Uterus (tissue), 4 donors: ENCODE measurements at places on chromosomes 6 and 20. TPM values are rescaled to one million over a fixed set of nuclear protein-coding genes. Genes with fewer than 3 reads are reported as not detected.

- peak overlapping the region; percentile 47 for H3K27ac ChIP-seq
- H3K27me3 ChIP-seq: no peaks in the 10 kb centered on the region
- no peaks in the 10 kb centered on the region for H3K4me1 ChIP-seq
- no peak for DNase-seq
Measured at GRCh38 chr6:75135450-75135849, 70.4 kb downstream of the COL12A1 start.

DNA sequence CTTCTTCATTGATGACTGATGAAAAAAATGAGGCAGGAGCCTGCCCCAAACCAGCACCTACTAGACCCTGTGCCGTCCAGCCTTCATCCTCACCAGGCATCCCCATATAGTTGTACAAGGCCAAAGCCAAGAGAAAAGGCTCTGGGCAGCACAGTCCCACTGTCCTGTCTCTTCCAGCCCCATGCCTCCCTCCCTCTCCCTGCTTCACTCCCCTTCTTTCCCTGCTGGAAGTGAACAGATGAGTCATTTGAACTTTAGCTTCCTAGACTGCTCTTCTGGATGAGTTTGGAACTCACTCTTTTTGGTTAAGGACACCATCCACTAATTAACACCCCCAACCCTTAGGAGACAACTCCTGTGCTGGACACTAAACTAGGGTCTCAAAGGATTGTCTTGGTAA lies 235.2 kb downstream of the LRFN2 start:
- no peak overlapping the region for H3K4me3 ChIP-seq
- no peak overlapping the region for H3K27ac ChIP-seq
- H3K36me3 ChIP-seq: no peaks in the 10 kb centered on the region
- no peaks in the 10 kb centered on the region for H3K4me1 ChIP-seq
- H3K27me3 ChIP-seq: no peaks in the 10 kb centered on the region
- no peak for DNase-seq

DNA sequence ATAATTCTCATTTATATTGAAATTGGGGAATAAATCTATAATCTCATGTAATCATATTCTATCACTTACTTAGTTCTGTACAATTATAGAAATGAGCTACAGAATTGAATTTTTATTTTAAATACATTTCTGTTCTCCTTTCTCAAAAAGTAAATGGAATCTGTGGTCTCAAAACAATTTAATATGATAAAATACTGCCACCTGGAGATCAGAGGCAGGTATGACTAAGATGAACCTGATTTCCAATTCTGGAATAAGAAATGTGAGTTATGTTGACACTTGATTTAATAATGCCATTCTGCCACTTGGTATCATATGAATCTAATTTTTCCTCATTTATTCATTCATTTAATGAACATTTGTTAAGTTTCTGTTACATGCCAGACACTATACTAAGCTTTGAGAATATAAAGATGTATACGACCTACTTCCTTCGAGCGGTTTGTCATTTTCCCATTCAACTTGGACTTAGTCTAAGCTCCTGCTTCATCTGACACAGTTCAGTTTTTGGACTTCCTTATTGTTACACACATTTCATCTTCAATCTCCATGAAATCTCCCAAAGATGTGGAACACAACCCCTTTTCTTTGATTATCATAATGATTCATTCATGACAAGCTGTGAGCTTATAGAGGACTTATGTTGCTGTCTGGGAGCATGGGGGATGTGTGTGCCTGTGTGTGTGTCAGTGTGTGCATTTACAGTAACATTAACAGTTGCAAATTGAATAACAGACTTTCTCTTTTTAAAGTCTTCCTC lies 7.5 kb upstream of the CCDC28A start:
- DNase-seq: no peak
- no peaks in the 10 kb centered on the region for H3K36me3 ChIP-seq
- no peak overlapping the region for H3K27ac ChIP-seq
- H3K4me3 ChIP-seq: no peak overlapping the region
- no peaks in the 10 kb centered on the region for H3K4me1 ChIP-seq

DNA sequence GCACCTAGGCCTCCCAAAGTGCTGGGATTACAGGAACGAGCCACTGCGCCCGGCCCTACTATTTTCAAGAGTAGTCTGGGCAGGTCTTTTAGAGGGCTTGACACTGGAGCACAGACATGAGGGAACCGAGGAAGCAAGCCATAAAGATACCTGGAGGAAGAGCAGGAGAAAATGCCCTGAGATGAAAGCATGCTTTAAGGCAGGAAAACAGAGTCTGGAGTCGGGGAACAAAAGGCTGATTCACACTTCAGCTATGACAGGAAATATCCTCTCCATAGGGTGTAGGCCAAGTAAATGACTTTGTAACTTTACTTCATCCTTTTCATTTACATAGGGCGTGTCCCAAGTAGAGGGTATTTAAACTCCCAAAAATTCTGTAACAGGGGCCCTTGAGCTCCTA lies 4.3 kb upstream of the SERINC3 start:
- no peak overlapping the region for H3K27ac ChIP-seq
- no peaks in the 10 kb centered on the region for H3K36me3 ChIP-seq
- no peak overlapping the region for H3K4me3 ChIP-seq
- DNase-seq: no peak
- H3K4me1 ChIP-seq: no peaks in the 10 kb centered on the region

Gene LHFPL5
- total RNA-seq: not detected

- no peak for DNase-seq
- H3K4me1 ChIP-seq: peaks cover 3% of the 10 kb centered on the region
- H3K4me3 ChIP-seq: no peak overlapping the region
- no peaks in the 10 kb centered on the region for H3K36me3 ChIP-seq
- H3K27me3 ChIP-seq: no peaks in the 10 kb centered on the region
Measured at GRCh38 chr6:89487864-89488263, 54.9 kb downstream of the ANKRD6 start.

DNA sequence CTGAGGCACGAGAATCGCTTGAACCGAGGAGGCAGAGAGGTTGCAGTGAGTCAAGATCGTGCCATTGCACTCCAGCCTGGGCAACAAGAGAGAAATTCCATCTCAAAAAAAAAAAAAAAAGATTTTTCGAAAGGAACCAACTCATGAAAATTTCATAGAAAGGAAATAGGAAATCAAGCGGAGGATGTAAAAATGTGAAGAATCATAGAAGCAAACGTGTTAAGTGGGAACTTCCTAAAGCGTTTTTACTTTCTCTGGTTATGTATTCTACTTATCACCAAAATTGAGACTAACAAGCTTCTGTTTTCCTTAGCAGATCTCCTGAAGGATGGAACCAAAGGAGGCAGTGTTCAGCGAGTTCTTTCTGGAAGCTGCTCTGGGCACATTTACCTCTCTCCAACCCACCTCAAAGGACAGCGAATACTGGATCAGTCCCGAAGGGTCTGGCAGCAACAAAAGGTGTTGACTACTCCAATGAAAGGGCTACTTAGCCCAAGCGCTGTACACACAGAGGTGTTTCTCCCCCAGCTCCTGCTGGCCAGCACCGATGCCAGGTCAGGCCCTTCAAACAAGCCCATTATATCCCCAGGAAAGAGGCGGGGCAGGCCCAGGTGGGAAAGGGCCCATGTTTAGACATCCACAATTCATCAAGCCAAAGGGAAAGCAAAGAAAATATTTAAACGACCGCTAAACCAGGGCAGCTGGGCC lies 327.5 kb upstream of the JARID2 start:
- no peaks in the 10 kb centered on the region for H3K4me1 ChIP-seq
- DNase-seq: no peak
- no peaks in the 10 kb centered on the region for H3K36me3 ChIP-seq
- H3K27ac ChIP-seq: no peak overlapping the region
- H3K27me3 ChIP-seq: no peaks in the 10 kb centered on the region

DNA sequence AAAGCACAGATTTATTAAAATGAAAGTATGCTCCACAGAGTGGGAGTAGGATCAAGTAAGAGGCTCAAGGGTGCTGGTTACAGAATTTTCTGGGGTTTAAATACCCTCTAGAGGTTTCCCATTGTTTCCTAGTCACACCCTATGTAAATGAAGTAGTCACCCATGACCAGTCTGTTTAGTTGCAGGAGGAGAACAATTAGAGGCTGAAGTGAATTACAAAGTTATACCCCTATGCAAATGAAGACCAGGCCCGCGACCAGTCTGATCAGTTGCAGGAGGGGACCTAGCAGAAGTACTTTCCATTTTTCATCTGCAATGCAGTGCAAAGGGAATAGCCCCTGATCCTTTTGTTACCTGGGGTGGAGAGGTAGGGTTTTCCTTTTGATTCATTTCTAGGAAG lies 11.8 kb upstream of the FILIP1 start:
- no peaks in the 10 kb centered on the region for H3K4me1 ChIP-seq
- no peak overlapping the region for H3K4me3 ChIP-seq
- no peak for DNase-seq
- no peak overlapping the region for H3K27ac ChIP-seq
- no peaks in the 10 kb centered on the region for H3K27me3 ChIP-seq
- H3K36me3 ChIP-seq: no peaks in the 10 kb centered on the region

Gene PAK1IP1
- total RNA-seq: 34.1 TPM

DNA sequence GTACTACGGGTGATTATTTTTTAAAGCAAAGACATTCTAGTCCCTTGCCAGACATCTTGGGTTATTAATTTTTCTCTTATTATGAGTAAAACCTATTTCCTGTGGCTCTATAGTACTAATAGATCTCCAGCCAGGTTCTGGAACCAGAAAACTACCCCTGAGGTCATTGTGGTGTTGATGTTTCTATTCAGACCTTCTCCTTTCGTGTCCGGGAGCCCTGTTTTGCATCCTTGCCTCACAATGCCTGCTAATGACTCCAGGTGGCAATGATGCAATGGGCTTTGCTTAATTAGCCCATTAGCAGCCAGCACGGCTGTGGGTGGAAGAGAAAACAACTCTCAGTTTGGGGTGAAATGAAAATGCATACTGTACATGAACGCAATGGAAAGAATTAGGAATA lies 62.9 kb upstream of the ARG1 start:
- no peaks in the 10 kb centered on the region for H3K36me3 ChIP-seq
- no peaks in the 10 kb centered on the region for H3K27me3 ChIP-seq
- H3K4me1 ChIP-seq: no peaks in the 10 kb centered on the region

Gene SLC26A8
- 0.07 TPM for total RNA-seq

DNA sequence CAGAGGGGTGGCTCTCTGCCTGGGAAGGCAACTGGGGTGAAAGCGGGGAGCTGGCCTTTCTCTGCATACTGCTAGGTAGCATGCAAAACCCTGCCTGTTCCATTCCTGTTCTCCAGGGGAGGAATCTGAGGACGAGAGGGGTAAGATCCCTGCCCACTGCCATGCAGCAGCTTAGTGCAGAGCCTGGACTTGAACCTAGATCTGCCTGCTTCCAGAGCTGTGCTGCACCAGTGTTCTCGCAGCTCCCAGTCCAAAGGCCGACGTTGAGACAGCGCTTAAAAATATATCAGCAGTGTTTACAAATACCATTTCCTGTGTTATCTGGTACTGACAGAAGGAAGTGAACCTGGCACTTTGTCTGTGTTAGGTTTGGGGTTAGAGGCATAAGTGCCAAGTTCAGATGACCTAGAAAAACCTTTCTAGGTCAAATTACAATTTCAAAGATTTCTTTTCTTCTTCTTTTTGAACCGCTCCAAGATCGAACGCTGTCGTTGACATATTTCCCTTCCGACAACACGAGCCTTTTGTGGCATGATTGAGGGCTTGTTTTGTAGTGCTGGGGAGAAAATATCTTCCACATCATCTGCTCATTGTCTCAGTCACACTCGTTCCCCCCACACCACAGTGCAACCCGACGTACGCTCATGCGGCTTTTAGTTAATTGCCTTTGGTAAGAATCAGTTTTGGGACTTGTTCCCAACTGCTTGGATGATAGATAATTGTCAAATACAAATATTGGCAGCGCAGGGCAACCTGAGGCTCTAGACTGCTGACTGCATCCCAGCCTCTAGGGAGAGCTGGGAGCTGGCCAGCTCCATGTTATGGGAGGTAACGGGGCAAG lies 44.6 kb downstream of the TOX2 start:
- H3K27me3 ChIP-seq: no peaks in the 10 kb centered on the region
- no peaks in the 10 kb centered on the region for H3K4me1 ChIP-seq
- DNase-seq: no peak

Gene CSNK2B
- total RNA-seq: 157 TPM

GRCh38 chr20:43767686-43768474 lies 41.1 kb upstream of the GTSF1L start:
- no peak overlapping the region for H3K4me3 ChIP-seq
- H3K36me3 ChIP-seq: no peaks in the 10 kb centered on the region
- no peaks in the 10 kb centered on the region for H3K27me3 ChIP-seq
- no peak overlapping the region for H3K27ac ChIP-seq
- DNase-seq: no peak
- H3K4me1 ChIP-seq: no peaks in the 10 kb centered on the region

- H3K36me3 ChIP-seq: no peaks in the 10 kb centered on the region
- no peaks in the 10 kb centered on the region for H3K4me1 ChIP-seq
- H3K27me3 ChIP-seq: no peaks in the 10 kb centered on the region
- H3K4me3 ChIP-seq: no peak overlapping the region
Measured at GRCh38 chr6:141587482-141588266, 545.1 kb upstream of the GJE1 start.

Gene BTN1A1
- total RNA-seq: not detected

Gene HSF2
- total RNA-seq: 72.4 TPM

DNA sequence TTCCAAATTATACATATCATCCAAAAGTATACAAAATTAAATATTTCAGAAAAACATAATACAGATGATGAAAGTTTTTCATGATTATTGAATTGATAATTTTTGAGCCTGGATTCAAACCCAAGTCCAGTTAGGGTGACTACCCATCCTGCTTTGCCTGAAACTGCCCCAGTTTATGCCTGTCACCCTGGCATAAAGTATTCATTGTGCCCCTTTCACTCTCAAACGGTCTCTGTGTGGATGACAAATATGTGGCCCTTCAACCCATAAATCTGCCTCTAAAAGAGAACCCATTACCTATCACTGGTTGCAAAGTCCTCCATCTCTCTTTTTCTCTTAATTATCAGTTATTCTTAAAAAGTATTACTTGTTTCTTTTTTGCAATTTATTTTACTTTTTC lies 553.7 kb upstream of the JARID2 start:
- no peak overlapping the region for H3K4me3 ChIP-seq
- no peak overlapping the region for H3K27ac ChIP-seq
- H3K27me3 ChIP-seq: no peaks in the 10 kb centered on the region
- no peaks in the 10 kb centered on the region for H3K36me3 ChIP-seq
- H3K4me1 ChIP-seq: no peaks in the 10 kb centered on the region

DNA sequence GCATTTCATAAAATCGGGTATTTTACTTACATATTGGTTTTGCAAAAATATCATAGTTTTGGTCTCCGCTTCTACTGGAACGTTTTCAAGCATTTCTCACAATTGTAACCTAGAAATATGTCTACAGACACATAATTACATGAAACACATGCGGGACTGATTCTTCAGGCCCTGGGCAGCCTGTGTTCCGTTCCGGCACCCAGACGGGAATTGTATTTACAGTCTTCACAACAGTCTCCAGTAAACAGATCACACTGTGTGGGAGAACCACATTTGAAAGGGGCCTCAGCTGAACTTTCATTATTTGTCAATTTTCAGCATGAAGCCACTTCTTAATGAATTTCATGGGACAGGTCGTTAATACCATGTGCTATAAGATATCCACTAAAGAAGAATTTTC lies 196.9 kb downstream of the DST start:
- H3K27ac ChIP-seq: peak overlapping the region; percentile 77
- no peak overlapping the region for H3K4me3 ChIP-seq
- H3K36me3 ChIP-seq: no peaks in the 10 kb centered on the region
- H3K4me1 ChIP-seq: peaks cover 4% of the 10 kb centered on the region
